Suppressor macrophage (primary cell): ENCODE measurements at places on chromosomes 1 and 21.

- DNase-seq: no peak
Measured at GRCh38 chr1:246139745-246140182, 367.3 kb downstream of the SMYD3 start.

DNA sequence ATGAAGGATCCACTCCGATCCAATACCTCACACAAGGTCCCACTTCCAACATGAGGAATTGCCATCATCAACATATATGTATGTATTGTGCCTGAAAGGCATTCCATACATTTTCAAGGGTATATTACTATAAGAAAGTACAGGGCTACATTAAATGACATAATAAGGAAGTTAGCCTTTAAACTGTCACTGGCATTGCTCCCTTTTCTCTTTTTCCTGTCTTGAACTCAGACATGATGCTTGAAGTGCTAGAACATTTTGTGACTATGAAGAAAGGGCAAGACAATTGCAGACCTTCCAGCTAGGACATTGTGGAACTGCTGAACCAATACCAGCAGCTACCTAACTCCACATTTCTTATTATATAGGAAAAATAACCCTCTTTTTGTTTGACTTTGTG is 2.9 kb upstream of the TSPAN2 start:
- DNase-seq: no peak

- no peak for DNase-seq
Measured at GRCh38 chr1:214452152-214452784, 99.1 kb downstream of the PTPN14 start.

DNA sequence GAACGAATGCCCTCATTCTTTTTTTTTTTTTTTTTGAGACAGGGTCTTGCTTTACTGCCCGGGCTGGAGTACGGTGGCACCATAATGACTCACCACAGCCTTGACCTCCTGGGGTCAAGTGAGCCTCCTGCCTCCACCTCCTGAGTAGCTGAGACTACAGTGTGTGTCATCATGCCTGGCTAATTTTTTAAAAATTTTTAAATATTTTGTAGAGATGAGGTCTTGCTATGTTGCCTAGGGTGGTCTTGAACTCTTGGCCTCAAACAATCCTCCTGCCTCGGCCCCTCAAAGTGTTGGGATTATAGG is 69.4 kb downstream of the ALG14 start:
- DNase-seq: no peak

DNA sequence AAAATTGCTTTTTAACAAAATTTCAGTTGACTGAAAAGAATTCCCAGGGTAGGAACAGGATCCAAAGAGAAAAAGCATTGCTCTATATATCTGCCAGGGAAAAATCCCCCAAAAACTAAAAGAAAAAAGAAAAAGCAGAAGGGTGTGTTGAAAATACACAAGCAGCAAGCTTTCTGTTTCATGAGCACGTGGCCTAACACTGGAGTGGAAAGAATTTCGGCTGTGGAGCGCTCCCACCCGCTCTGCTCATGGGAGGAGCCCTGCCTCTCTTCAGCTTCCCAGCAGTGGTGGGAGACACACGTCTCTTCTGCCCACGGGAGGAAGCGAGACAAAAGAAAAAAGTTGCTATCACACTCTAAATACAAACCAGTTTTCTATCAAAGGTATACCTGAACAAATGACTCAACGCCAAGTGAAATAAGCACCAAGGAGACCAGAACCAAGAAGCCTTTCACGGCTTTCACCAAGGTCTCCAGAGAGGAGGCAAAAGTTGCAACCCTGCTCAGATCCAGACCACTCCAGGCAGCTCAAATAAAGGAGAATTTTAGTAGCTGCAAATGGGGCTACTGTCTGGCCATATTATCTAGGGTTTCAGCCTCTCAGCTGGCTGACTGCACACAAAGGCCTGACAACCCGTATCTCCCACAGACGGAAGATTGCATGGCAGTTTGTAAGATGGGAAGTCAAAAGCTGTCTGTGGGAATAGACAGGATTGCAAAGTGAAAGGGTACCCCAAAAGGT is 29.5 kb upstream of the ZNF496 start:
- peak; percentile 88 for DNase-seq

GRCh38 chr1:183998045-183998444 is 39.5 kb downstream of the COLGALT2 start:
- DNase-seq: no peak

DNA sequence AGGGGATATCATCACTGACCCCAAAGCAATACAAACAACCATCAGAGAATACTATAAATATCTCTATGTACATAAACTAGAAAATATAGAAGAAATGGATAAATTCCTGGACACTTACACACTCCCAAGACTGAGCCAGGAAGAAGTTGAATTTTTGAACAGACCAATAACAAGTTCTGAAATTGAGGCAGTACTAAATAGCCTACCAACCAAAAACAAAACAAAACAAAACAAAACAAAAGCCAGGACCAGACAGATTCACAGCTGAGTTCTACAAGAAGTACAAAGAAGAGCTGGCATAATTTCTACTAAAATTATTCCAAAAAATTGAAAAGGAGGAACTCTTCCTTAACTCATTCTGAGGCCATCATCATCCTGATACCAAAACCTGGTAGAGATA is 18.5 kb downstream of the CD84 start:
- no peak for DNase-seq

- DNase-seq: no peak
Measured at GRCh38 chr1:28869952-28870351, 44.4 kb upstream of the EPB41 start.

GRCh38 chr21:32548978-32549377 is 36.3 kb downstream of the TCP10L start:
- DNase-seq: no peak

DNA sequence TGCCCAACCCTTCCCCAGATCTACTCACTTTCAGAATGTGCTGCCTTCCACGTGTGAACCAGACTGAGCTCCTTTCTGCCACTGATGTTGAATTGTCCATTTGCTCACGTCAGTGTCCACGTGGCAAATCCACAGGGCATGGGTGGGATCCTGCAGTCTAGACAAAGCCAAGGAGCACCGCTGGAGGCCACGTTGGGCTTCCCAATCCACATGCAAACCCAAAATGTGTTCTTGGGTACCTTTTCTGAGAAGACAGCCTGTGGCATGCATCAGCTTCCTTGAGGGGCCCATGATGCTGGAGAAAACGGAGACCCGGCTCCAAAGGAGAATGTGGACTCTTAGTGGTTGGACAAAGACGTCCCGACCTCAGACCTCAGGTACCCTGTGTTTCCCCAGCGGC is 87.6 kb downstream of the PDE9A start:
- no peak for DNase-seq

- no peak for DNase-seq
Measured at GRCh38 chr1:113793878-113794834, 18.1 kb downstream of the RSBN1 start.

GRCh38 chr1:211973541-211973940 is 61.8 kb downstream of the INTS7 start:
- DNase-seq: no peak

GRCh38 chr1:212189352-212189738 is 95.9 kb upstream of the PPP2R5A start:
- DNase-seq: no peak

DNA sequence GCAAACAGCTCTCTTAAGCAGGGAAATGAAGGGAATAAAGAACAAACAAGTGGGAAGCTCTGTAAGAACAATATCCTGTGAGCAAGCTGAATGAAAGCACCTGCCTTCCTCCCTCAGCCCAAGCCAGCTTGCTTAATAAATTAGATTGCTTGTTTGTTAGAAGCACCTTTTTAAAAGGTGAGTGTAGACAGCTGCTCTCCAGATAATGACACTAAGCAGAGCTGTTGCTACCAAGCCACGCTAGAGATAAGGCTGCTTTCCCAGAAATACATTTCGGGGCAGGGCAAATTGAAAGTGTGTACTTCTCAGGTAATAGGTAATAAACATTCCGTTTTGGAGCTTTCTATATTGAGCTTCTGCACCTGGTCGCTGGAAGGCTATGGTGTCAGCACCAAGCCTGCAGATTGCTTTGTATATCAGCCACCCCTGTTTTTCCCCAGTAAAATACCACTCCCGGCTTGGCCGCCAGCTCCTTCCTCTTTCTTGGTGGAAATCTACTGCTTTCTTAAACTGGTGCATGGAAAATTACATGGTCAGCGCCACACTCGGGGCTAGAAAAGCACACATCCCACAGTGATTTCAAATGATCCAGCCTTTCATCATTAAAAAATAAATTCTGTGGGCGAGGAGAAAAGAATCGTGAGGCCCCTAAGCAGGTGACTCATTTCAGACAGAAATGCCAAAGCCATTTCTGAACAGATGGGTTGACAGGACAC is 151.3 kb downstream of the ETS2 start:
- DNase-seq: peak; percentile 85
